A549 treated with CORT108297 at 1 μM for 4 hours (cell line): ENCODE measurements at places on chromosomes 1 and 21. TPM values are rescaled to one million over a fixed set of nuclear protein-coding genes. Genes with fewer than 3 reads are reported as not detected.

The BMP8B gene
- total RNA-seq: 3.5 to 4.9 TPM (median 4.5 TPM) in 5 replicates

The IFI16 gene
- total RNA-seq: 3.2 to 6.1 TPM (median 4.2 TPM) in 5 replicates

The SLC22A15 gene
- 0.50 to 0.93 TPM (median 0.66 TPM) in 5 replicates for total RNA-seq

The ELOVL1 gene
- 144 to 161 TPM (median 146 TPM) in 5 replicates for total RNA-seq
